Kidney (tissue), 22 donors: ENCODE measurements at places on chromosomes 1 and 21.

GRCh38 chr21:15895142-15896106, 165.6 kb downstream of the USP25 start:
- peak; percentile 46 for DNase-seq

GRCh38 chr21:25179116-25179515, 428.2 kb downstream of the MRPL39 start:
- DNase-seq, result no peak

DNA sequence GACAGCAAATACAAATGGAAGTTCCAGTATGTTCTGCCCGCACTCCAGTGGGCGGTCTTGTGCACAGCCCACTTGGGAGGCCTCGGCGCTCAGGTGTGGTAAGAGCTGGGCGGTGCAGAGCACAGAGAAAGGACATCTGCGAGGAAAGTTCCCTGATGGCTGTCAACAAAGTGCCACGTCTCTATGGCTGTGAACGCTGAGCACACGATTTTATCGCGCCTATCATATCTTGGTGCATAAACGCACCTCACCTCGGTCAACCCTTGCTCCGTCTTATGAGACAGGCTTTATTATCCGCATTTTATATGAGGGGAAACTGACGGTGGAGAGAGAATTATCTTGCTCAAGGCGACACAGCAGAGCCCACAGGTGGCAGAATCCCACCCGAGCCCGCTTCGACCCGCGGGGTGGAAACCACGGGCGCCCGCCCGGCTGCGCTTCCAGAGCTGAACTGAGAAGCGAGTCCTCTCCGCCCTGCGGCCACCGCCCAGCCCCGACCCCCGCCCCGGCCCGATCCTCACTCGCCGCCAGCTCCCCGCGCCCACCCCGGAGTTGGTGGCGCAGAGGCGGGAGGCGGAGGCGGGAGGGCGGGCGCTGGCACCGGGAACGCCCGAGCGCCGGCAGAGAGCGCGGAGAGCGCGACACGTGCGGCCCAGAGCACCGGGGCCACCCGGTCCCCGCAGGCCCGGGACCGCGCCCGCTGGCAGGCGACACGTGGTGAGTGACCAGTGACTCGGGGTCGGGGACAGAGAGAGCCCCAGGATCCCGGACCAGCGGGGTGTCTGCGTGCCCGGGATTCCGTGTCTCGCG, at the start of gene IL12RB2:
Gene IL12RB2, plus strand, starts transcription at position 623 of the 810 bp plus-strand sequence. CDS start 12,496 bp downstream, outside the sequence.
- peak; percentile 42 for DNase-seq

DNA sequence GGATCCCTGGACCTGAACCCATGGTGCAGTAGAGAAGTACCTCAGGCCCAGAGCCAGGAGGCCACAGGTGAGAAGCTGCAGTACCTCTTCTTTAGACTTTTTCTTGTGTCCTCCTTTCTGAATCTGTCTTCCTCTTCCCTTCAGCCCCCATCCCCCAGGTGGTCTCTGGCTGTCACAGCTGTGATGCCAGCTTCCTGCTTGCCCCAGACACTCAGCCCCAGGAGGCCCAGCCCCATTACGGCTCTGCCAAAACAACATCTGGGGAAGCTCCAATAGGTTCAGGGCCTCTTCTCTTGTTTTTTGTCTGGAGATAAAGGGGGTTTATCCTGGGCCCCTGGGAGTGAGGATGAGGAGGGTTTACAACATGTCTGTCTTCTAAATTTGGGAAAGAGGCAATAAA, 9.5 kb upstream of the BTG2 start:
- DNase-seq, result no peak

DNA sequence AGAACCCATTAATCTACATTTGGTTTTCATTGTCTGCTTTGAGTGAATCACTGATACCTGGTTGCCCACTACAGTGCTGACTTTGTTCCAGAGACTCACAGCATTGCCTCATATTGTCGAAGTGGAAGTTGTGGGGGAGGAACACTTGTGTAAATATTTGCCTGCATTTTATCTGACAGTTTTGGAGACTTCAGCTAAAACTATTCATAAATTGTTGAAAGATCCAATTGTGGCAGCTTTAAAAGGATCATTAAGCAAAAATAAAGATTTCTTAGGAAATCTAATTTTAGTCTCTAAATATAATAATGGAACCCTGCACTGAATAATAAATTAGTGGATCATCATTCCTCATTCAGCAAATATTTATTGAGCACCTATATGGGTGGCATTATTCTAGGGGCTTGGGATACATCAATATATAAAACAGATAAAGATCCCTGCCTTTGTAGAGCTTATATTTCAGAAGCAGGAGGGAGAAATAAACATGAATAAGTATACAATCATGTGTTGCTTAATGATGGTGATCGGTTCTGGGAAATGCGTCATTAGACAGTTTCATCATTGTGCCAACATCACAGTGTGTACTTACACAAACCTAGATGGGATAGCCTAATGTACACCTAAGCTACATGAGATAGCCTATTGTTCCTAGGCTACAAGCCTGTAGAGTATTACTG, 73.5 kb downstream of the OSBPL9 start:
- no peak for DNase-seq

GRCh38 chr21:36113647-36114428, 21.0 kb upstream of the CBR3 start:
- peak; percentile 85 for DNase-seq

DNA sequence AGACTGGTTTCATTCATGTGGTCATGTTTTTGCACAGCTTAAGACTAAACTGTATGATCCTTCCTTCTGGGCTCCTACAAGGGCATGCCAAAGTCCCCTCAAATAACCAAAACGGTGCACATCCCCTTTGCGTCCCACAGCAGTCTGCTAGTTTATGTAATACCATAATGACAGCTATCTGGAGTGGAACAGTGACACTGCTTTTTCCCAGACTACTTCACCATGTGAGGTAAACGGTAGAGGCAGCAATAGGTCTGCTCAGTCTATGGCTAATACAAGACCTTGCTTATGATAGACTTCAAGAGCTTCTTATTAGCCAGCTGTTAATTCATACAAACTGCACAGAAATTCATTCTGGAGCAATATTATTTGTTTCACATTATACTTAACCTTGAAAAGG, 395.5 kb downstream of the SMYD3 start:
- DNase-seq, result no peak

GRCh38 chr1:198416296-198416695, 124.2 kb downstream of the ATP6V1G3 start:
- no peak for DNase-seq

GRCh38 chr1:47771751-47772150, 225.4 kb downstream of the TRABD2B start:
- peak; percentile 91 for DNase-seq

DNA sequence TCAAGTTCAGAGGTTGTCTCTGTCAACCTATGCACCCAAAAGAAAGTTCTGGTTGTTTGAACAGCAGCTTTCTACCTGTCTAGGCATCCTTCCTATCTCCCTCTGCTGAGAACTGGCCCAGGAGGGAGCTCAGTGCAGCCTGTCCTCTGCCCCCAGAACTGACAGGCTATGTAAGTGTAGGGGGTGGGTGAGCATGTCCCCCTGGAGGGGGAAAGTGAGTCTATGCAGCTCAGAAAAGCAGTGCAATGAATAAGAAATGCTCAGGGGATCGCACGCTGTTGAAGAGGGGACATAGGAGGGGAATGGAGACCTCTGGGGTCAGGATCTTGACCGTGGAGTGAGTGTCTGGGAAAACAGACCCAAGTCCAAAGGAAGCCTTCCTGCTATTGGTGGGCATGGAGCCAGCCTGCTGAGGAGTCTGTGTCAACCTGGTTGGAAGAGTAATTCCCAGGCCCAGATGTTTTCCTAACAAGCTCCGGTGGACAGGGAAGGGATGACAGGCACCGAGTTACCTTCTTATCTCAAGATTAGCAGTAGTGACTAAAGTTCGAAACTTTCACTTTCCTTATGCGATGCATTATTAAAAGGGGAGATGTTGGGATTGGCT, 26.1 kb upstream of the FHAD1 start:
- DNase-seq, result no peak

DNA sequence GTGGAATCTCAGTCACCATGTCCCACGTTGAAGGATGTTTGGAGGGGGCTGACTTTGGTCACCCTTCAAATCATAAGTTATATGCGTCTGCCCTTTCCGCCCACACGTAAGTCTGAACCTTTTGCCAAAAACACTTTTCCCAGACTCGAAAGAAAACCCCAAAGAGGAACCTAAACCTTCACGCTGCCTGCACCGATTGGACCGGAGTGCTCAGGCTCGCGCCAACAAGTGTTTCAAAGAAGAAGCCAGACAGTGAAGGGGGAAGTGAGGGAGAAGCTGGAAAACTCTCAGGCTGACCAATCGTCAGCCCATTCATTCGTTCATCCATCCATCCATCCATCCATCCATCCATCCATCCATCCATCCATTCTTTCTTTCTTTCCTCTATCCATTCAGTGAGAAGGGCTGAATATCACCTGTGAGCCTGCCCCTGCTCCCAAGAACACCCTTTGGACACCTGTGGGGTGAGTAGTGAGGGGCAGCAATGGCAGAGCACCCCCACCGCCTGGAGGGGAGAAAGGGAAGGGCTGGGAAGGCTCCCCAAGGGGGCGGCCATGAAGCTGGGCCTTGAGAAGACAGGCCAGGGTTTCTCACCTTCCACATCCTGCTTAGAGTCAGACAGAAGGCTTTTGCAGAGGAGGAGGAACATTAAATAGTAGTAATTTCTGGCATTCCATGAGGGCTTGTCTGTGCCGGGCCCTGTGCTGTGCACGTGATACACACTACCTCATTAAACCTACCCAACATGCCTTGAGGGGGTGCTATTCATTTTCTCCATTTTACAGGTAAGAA, 27.1 kb upstream of the RUNX3 start:
- DNase-seq, result no peak

DNA sequence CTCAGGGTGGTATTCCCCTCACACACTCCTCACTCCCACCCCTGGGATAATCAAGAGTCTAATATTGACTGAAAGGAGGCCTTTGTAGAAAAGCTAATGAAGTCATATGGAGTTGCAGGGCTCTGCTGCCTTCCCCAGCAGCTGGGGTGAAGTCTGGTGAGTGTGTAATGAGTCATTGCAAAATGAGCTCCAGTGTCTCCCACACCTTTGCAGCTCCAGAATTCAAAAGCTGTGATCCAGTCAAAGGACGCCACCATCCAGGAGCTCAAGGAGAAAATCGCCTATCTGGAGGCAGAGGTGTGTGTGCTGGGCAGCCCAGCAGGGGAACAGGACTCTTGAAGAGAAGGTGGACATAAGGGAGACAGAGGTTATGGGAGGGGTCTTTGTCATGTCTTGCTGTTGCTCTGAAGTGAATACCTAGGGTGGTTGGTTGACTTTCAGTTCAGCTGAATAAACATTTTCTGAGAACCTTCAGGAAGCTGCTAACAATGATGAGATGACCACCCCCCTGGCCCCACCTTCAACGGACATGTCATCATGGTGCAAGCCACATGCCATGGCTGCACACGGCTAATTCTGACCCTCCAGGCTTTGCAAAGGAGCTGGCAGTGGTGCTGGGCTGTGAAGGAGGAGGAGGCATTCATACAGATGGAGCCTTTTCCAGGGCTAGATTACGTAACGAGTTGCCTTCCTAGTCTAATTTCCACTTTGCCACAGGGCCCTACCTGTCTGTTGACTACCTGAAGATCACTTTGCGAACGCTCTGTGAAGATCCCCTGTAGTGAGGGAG, 32.2 kb upstream of the SNX27 start:
- DNase-seq, result no peak

DNA sequence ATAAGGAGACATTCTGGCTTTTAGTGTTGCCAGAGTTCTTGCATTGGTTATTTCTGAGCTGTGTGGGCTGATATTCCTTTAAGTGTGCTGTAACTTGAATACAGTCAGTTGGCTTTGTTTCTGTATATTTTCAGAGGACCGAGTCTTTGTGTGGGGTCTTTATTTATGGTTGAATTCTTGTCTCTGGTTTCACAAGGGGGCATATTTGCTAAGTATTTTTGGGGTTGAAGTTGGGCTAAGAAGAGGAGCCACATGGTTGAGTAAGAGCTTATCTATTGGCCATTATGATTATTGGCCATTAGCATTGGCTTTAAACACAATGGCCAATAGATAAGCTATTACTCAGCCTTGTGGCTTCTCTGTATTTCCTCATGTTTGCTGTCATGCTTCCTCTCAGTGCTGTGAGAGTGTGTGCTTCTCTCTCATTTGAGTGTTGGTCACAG, 26.3 kb upstream of the PTGFR start:
- DNase-seq, result no peak

DNA sequence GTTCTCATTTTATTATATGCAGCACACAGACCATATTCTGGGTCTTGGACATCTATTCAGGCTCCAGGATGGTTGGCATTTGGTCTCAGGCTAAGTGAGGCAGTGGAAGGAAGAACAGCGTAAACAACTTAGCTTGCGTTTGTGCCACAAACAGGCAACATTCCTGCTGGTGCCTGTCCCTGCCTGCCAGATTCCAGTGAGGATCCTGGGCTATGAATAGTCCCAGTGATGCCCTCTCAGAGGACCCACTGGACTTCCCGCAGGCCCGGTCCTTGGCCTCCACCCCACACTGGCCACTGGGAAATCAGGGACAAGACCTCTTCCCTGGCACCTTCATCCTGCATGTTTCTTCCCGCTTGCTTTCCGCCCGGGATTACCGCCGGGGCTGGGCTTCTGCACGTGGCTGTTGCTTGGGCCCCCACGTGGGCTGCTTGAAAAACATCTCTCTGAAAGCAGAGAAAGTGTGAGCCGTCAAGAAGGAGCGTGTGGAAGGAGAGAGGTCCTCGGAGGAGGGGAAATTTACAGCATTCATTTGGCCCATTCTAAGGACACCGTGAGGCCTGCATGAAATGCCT, 145.1 kb upstream of the WNT4 start:
- DNase-seq, result no peak

DNA sequence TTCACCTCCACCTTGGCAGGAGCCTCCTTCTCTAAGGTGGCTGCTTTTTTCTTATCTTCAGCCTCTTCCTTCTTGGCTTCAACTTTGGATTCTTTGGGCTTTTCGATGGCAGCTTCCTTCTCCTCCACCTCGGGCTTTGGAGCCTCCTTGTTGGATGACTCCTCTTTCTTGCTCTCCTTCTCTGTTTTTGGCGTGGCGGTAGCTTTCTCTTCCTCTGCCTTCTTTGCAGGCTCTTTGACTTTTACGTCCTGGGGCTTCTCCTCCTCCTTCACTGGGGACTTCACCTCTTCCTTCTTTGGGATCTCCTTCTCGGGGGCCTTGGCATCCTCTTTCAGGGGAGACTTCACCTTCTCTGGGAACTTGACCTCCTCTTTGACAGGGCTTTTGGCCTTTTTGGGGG, 13.9 kb upstream of the CD2 start:
- DNase-seq, result no peak

GRCh38 chr1:55212349-55213150, 2.6 kb downstream of the USP24 start:
- DNase-seq, result no peak

- DNase-seq, result no peak
Measured at GRCh38 chr1:151963288-151963687, 30.4 kb downstream of the S100A10 start.

GRCh38 chr1:76177615-76178014, 103.1 kb downstream of the ST6GALNAC3 start:
- DNase-seq, result no peak

GRCh38 chr21:40466893-40467483, 380.0 kb downstream of the DSCAM start:
- DNase-seq, result peak; percentile 42
